ENCODE measurements at places on chromosomes 13 and 19. TPM values are rescaled to one million over a fixed set of nuclear protein-coding genes. Genes with fewer than 3 reads are reported as not detected.

Gene ZNF571
- total RNA-seq: 10.1 TPM

Gene OR7G1
- not detected for total RNA-seq

Gene ELAVL1
- 54.7 TPM for total RNA-seq

Gene ZNF345
- total RNA-seq: 17.6 TPM

GRCh38 chr13:23618341-23618740 is 48.1 kb downstream of the TNFRSF19 start:
- DNase-seq: no peak

- no peak for DNase-seq
Measured at GRCh38 chr13:58318495-58319167, 687.1 kb downstream of the PCDH17 start.

GRCh38 chr19:58394821-58395219 is 636 bp upstream of the RNF225 start:
- DNase-seq: no peak

DNA sequence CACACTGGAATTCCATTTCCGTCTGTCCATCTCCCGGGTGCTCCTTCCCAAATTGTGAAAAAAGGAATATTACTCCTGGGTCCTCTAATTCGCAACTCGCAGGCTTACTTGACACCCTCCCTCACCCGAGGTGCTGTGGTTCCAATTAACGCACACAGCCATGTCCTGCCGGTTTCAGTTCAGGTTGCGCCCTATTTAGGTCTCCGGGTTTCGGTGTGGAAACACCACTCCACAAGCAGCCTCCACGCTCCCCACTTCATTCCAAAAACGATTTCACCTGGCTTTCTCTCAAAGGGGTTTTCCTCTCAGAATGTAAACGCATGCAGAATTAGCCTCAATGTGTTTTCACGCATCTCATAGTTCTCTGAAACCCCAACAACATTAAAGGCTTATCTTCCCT is 37.9 kb downstream of the NAXD start:
- no peak for DNase-seq

- no peak for DNase-seq
Measured at GRCh38 chr13:42524487-42525034, 49.4 kb upstream of the TNFSF11 start.

DNA sequence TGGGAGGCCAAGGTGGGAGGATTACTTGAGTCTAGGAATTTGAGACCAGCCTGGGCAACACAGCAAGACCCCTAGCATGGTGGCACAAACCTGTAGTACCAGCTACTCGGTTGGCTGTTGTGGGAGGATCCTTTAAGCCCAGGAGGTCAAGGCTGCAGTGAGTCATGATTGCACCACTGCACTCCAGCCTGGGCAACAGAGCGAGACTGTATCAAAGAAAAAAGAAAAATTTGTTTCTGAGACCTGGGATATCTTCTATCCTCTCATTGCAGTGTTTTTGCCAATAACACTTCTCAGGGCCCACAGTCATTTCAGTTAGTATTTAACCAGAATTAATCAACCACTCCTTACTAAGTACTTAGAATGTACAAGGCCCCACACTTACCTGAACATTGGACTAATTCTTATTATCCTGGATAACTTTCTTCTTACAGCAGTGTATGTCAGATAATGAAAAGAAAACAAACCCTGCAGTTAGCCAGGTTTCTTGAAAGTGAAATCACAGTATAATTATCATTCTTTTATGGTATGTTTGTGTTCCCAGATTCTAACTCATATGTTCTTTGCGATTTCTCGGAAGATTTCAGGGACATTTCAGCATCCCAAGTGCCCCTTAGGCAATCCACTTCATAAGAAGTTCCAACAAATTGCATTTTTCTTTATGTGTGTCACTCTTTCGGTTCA is 75.6 kb upstream of the KLF5 start:
- no peak for DNase-seq

DNA sequence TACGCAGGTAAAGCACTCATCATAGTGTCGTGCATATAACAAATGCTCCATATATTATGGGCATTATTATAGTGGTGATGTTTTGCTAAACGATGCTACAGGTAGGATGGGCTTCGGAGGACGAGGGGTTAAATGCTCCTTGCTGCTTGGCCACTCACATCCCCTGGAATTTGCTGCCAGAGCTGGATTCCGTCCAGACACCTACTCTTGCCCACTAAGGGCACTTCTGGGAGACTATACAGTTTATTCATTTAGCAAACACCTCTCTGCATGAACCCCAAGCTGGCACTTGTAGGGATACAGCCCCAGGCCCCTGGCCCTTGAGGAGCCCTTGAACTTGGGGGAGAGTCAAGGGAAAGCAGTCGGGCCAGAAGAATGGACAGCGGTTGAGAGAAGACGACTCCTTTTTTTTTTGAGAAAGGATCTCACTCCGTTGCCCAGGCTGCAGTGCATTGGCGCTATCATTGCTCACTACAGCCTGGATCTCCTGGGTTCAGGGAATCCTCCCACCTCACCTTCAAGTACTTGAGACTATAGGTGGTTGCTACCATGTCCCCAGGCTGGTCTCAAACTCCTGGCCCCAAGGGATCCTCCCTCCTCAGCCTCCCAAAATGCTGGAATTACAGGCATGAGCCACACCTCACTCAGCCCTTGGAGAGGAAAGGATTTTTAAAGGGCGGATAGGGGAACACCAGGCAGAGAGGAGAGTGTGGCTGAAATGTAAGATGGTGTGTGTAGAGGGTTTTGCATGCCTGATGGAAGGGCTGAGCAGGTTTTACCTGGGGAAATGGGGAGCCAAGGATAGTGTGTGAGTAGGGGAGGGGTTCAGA is 1.1 kb upstream of the MRPL34 start:
- DNase-seq: no peak

DNA sequence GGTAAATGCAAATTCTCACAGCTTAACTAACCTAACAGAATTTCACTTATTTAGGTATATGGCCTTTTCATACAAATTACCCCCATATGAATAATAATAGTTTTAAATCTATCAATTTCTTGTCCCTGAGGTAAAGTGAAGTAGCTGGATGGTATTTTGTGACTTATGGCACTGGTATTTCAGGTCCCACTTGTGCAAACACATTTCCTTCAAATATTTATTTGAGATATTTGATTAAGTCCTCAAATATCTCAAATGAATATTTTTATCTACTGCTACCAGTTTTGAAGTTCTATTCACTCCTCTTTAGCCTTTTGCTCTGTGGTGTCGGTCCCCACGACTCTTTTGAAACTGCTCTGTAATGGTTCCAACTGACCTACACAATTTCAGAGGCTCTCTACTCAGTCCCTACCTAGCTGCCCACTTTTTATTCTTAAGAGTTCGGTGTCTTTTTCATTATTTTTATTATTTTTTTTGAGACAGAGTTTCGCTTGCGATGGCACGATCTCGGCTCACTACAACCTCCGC is 59.6 kb upstream of the ZDHHC20 start:
- DNase-seq: no peak

- no peak for DNase-seq
Measured at GRCh38 chr13:24910502-24911132, 146.6 kb downstream of the RNF17 start.

DNA sequence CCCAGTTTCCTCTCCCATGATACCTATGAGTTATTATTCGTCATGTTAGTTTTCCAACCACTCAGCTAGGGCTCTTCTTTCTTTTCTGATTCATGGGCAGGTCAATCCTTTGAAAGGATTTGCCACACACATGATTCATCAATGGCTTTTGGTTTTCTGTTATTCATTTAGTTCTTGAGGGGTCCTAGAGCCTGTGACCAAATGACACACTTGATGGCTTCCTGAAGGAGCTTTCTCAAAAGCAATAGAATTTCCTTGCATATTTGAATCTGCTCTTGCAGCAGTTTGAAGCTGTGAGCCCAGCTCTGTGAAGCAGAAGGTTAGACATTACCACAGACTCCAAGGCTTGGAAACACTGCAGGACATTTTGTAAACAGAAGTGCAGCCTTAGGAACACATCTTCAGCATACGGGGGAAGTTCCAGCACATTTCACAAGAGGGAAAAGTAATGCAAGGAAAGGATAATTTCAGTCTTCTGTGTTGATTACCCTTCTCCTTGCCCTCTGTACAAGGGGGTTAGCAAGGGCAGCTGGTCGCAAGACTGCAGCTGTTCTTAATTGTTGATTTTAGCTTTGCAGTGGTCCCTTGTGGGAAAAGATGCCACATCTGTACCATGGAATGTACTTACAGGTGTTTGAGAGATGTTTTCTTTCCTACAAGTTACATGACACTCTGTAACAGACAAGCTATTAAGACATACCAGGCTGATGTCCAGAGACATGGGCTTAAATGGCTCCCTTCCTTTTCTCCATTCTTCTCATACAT is 338.6 kb downstream of the KCNRG start:
- DNase-seq: no peak

GRCh38 chr13:51697181-51697580 is 106.8 kb downstream of the DHRS12 start:
- no peak for DNase-seq

- no peak for DNase-seq
Measured at GRCh38 chr19:27675771-27676170, 1537.2 kb downstream of the UQCRFS1 start.

DNA sequence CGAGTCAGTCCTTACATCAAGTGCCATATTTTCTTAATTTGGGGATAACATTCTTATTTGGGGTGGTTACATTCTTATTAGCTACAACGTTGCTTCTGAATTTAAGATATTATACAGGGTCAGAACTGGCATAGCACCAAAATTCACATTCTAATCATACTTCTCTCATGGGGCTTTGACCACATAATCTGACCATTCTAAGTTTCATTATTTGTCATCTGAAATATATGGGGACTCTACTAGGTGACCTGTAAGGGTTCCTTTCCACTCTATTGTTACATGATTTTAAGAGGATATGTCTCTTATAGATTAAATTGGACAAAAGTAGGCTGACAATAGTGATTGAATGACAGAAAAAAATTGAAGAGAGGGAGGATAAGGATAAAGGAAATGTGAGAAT is 536.5 kb downstream of the KCTD12 start:
- no peak for DNase-seq

- no peak for DNase-seq
Measured at GRCh38 chr13:113661509-113661908, 3.5 kb upstream of the ATP4B start.

DNA sequence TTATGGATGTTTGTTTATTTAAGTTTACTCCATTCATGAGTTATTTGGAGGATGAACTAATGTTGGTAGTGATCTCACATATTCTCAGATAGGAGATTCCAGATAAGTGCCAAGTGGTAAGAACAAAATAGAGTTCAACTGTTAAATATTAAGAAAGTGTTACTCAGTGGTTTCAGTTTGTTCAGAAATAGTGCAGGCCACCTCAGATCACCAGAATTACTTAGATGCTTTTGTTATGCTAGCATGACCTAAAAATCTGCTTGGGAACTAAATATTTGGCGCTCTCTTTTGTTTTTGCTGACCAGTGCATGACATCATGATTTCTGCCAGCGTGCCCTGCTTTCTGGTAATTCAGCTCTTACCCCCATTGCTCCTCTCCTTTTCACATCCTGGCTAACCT is 15.6 kb downstream of the CLDN10 start:
- no peak for DNase-seq

- DNase-seq: no peak
Measured at GRCh38 chr13:67308004-67308772, 78.1 kb upstream of the PCDH9 start.

DNA sequence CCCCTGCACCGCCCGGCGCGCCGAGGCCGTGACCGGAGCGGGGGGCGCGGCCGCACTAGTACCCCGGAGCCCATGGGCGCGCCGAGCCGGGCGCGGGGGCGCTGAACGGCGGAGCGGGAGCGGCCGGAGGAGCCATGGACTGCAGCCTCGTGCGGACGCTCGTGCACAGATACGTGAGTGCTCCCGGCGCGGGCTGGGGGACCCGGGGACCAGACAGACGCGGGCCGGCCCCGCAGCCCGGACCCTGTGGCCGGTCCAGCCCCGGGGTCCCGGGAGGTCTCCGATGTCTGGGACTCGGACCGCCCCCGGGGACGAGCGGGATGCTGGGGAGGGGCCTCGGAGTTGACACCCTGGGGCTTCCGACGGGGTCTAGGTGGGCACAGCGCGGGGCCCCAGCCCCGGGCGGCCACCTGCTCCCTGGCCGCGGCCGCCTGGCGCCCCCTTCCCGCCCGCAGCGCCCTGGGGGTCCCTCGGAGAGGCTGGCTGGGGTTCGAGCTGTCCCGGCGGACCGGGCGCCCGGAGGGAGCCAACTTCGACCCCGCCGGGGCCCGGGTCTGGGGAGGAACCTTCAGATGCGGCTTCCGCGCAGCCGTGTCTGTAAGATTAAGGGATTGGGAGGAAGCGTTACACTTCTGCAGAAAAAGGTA is 568 bp downstream of the ATP11A start:
- peak; percentile 20 for DNase-seq
